ENCODE measurements at places on chromosomes 6 and 20. TPM values are rescaled to one million over a fixed set of nuclear protein-coding genes. Genes with fewer than 3 reads are reported as not detected.

- DNase-seq, result no peak
Observed at GRCh38 chr6:112622036-112622435, 274.9 kb downstream of the RFPL4B start.

The OTOR gene
- not detected for total RNA-seq

The GRIK2 gene
- total RNA-seq, result not detected

The MOCS1 gene
- 10.3 TPM for total RNA-seq

DNA sequence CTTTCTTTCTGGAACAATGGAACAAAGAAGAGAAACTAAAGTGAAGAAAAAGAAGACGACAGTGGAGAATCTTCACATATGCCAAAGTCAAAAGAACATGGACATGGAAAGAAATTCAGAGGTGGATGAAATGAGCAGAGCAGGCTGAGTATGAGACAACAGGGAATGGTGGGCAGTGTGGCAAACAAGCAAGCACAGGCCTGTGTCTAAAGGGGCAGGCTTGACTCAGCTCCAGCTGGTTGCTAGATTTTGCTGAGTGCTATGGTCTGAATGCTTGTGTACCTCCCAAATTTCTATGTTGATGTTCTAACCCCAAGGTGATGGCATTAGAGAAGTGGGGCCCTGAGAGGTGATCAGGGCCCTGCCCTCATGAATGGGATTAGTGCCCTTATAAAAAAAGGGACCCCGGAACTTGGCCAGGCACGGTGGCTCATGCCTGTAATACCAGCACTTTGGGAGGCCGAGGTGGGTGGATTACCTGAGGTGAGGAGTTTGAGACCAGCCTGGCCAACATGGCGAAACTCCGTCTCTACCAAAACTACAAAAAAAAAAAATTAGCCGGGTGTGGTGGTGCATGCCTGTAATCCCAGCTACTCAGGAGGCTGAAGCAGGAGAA, 49.6 kb downstream of the ZMYND8 start:
- no peak for DNase-seq

The OR2H2 gene
- not detected for total RNA-seq

DNA sequence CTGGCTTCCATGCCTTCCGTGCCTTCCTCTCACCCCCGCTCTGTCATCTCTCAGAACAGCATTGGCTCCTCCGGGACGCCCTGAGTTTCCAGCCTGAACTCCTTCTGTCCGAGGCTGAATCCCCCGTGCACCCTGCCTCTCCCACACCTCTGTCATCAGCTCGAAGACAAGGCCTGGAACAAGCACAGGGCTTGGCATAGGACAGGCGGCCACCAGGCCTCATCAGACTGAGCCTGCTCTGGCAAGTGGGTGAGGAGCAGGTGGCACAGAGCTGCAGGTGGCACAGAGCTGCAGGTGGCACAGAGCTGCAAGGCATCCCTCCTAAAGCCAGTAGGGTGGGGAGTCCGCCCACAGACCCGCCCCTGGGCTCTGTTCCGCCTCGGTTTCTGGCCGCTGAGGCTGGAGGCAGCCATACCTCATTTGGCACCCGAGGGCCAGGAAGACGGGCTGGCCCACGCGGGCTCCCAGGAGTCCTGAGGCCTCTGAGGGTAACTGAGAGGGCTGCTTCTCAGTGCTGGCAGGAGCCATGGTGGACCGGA, 60.2 kb downstream of the EZR start:
- no peak for DNase-seq

- DNase-seq, result no peak
Observed at GRCh38 chr20:32132911-32133549, 23.5 kb downstream of the TM9SF4 start.

The DNAH8 gene
- total RNA-seq, result not detected

DNA sequence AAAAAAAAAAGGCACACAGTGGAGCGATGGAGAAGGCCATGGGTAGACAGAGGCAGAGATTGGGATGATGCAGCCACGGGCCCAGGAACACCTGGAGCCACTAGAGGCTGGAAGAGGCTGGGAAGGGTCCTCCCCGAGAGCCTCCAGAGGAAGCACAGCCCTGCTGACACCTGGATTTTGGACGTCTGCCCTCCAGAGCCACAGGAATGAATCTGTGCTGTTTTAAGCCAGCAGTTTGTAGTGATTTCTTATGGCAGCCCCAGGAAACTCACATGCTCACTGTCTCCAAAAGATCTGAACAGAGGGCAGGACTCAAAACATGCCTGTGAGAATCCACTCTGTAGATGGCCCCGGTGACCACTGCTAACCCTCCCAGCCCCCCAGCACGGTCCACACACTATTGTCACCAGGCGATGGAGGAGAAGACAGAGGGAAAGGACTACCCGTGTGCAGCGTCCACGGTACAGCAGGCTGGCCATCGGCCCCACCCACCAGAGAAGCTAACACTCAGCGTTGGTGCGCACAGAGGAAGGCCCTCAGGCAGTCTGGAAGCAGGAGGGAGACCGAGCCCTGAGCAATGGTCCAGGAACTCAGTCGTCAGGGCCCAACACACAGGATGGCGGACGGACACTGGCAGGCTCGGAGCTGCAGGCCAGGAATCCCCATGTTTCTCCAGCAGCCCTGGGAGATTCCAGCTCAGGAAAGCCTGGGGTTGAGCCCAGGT, 99.7 kb downstream of the BMP7 start:
- DNase-seq, result no peak

DNA sequence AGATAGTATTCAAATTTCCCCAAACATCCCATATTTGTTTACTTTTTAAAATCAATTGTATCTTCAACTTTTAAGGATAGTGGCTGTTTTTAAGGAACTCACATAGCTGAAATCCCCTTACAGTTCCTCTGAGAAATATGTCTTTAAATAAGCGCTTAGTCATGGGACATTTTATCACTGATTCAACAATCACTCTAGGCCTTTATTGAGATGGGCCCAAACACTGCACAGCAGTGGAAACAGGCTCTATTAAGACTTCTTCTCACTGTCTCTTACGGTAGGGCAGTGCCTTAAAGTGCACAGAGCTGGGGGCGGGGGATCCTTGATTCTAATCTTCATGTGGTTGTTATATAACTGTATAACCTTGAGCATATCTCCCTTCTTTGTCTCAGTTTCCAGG, 59.8 kb upstream of the RREB1 start:
- no peak for DNase-seq

GRCh38 chr6:5992551-5993225, 14.0 kb downstream of the NRN1 start:
- DNase-seq, result no peak

The WFDC2 gene
- total RNA-seq, result 15.5 TPM

The GPR63 gene
- total RNA-seq, result 2.7 TPM

- no peak for DNase-seq
Observed at GRCh38 chr6:36025932-36026327, 1.5 kb upstream of the SLC26A8 start.

DNA sequence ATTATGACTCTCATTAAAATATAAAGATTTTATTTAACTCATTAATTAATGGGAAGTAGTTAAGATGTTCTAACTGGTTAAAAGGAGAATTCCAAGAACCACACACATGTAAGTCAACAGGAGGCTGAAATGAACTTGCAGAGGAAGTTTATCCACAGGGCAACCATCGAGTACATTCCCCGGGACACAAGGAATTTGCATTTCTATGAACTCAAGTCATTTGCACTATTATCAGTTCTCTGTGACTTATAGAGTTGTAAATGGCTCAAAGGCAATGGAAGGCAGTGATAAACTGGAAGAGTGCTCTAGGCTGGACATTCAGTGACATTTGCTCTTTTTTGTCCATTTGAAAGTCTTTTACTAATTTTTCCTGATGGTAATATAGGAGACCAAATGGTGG, 97.4 kb downstream of the SNX5 start:
- DNase-seq, result no peak

The ARFGEF3 gene
- total RNA-seq, result 1.8 TPM

The FLOT1 gene
- 71.2 TPM for total RNA-seq

The BPIFB6 gene
- not detected for total RNA-seq

DNA sequence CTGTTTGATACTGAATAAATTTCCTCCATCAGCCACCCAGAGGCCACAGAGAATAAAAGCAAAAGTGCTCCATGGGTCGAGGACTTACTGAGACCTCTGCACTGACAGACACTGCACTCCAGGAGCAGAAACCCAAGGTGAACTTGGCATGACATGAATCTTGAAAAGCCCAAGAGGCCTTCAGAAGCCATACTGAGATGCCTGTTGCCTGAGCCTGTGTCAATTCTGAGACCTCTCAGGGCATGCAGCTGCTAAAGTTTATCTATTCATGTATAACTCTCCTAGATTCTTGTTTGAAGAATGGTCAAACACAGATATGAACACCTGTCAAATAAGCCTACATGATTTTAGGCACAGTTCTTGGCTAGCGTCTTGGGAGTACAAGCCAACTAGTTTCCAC, 145.7 kb downstream of the KIF16B start:
- no peak for DNase-seq

DNA sequence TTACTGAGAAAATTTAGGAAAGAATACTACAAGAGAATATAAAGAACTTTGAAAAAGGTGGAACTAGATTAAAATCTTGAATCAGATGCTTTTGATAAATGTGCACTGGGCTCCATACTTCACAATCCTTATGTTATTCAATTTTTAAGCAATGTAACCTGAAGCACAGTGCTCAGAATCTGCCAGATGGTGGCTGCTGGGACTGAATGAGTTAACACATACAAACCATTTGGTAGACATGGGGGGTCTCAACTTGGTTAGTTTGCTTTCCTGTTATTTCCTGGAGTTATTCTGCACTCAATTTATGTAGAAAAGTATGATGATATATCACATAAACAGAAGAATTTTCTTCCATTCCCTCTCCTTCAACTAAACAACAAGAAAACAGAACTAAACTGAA, 326.5 kb downstream of the RNGTT start:
- DNase-seq, result no peak

The PPP1R3G gene
- total RNA-seq, result 6.0 TPM

The COL12A1 gene
- total RNA-seq, result 340 TPM

DNA sequence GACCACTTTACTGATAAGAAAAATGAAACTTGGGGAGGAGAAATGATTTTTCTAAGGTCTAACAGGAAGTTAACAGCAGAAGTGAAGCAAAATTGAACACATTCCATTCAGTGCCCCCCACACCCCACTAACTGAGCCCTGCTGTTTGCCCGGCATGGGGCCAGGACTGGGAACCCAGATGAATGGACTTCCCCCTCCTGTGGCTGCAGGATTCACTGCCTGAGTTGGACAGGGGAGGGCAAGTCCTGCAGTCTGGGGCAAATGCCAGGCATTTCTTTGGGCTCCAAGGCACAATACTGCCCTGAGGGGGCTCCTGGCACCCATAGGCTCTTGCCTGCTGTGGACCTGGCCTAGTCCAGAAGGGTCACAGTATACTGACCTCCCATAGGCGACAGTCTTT, 28.3 kb downstream of the FYN start:
- DNase-seq, result no peak

The SMLR1 gene
- not detected for total RNA-seq

- DNase-seq, result no peak
Observed at GRCh38 chr20:22515264-22515663, 69.1 kb downstream of the FOXA2 start.

DNA sequence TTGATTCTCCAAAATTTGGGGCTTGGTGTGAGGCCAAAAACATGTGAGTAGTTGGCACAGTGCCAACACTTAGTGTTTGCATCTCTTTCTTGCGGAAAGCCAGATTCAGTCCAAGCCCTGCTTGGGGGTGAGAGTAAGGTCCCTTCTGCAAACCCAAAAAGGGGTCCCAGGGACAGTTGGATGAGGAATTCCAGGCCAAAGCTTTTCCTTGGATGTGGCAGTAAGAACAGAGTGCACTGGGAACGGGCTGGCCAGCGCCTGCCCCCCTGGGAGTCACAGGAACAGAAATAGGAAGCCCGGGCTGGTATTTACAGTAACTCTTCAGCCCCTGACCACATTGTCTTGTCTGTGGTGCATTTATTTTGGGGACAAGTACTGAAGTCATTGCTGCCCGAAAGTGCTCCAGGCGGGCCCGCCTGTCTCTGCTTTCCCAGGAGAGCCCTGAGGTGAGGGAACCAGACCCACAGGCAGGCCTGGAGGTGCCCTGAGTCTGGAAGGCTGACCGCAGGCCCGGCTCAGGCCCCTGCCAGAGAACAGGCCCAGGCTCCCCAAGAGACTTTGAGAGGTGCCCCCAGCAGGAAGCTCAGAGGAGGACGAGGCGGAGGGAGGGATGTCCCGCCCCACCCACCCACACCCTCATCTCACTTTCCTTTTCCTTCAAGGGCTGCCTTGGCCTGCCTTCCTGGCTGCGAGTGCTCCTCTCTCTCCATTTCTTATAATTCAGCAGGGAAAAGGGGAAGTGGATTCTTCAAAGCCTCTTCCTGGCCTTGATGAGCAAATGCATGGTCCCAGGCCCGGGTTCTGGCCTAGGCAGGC, 218.4 kb downstream of the MAFB start:
- DNase-seq, result no peak

- no peak for DNase-seq
Observed at GRCh38 chr20:8616792-8617191, 452.1 kb upstream of the PLCB4 start.
